LoVo (cell line): ENCODE measurements at places on chromosomes 6 and 20.

- no peak for DNase-seq
These were observed 288.3 kb upstream of the ZNF337 start for GRCh38 chr20:25984933-25985332.

DNA sequence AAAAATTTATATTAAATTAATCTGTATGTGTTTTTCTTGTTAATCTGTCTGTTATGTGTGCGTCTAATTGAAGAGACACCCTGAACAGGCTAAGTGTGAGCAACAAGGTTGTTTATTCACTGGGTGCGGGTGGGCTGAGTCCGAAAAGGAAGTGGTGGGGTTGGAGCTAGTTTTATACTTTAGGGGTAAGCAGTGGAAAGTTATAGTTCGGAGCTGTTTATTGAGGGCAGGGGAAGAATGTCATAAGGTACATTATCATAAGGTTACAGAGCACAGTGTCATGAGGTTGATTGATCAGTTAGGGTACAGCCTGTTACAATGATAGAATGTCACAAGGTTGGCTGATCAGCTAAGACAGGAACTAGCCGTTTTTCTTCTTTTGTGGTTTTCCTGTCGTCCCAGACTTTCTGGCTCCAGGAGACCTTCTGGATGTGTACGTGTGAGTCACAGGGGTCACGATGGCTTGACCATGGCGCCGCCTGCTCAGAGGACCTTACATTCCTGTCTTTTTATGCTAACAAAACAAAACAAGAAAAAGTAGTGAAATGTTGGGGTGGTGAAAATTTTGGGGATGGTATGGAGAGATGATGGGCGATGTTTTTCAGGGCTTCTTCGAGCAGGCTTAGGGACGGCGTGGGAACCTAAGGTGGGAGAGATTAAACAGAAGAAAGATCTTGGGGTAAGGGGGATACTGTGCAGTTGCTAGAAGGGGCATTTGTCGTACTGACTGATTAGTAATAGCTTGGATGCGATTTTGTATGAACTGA, 754.0 kb upstream of the ADGRB3 start:
- DNase-seq = no peak

DNA sequence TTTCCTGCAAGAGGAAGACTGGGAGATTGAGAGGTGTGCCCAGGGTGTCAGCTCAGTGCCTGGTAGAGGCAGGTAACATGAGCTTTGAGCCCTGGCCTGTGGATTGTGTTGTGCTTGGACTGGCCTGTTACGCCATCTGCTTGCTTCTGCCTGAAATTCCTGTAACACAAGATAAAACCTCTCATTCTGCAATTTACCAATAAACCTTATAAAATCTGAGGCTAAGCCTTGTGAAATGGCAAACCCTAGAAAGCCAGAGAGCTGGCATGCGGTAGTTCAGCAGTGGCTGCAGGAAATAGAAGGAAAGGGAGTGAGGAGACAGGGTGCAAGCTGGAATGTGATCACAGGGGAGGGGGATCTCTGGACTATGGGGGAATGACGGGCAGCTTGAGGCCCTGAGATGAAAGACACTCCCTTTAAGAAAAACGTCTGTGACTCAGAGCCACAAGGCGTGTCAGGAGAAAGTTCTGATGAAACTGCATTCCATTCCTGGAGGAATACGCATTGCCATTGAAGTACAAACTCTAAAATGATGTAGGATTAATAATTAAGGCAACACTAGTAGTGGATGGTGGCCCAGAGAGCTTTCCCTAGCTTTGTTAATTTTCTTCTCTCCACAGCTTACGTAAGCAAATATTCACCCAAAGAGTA, 26.3 kb upstream of the TFAP2A start:
- DNase-seq = peak; percentile 90

GRCh38 chr6:34154668-34155447, 9.0 kb upstream of the GRM4 start:
- DNase-seq = peak; percentile 46

DNA sequence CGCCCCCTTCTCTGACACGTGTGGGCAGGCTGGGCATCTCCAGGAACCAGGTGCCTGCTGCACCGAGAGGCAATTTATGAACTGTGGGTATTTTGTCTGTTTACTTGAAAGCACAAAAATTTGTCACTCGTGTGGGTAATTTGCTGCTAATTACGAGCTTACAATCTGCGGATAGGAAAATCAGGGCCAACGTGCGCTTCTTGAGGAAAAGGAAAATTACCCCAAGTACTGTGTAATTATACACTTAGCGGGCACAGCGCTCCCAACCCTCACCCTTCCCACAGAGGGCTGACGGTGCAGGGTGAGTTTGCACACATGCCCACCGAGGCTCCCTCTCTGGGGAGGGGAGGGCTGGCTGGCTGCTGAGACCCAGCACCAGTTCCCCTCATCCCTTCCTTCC, 25.3 kb upstream of the MDGA1 start:
- no peak for DNase-seq

DNA sequence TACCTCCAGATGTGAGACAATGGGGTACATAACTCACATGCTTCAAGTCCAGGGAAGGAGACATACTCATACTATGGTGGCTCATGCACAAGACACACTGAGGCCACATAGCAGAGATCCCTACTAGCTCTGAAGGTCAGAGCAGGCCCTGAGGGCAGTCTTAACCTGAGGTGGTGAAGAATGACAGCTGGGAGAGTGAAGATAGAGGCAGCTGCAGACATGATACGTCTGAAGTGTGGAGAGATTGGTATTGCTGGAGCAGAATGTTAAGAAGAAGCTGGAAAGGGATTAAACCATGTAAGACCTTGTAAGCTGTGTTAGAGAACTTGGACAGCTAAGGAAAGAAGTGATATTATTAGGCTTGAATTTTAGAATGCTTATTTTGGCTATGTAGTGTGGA, 32.9 kb downstream of the PGM3 start:
- no peak for DNase-seq

DNA sequence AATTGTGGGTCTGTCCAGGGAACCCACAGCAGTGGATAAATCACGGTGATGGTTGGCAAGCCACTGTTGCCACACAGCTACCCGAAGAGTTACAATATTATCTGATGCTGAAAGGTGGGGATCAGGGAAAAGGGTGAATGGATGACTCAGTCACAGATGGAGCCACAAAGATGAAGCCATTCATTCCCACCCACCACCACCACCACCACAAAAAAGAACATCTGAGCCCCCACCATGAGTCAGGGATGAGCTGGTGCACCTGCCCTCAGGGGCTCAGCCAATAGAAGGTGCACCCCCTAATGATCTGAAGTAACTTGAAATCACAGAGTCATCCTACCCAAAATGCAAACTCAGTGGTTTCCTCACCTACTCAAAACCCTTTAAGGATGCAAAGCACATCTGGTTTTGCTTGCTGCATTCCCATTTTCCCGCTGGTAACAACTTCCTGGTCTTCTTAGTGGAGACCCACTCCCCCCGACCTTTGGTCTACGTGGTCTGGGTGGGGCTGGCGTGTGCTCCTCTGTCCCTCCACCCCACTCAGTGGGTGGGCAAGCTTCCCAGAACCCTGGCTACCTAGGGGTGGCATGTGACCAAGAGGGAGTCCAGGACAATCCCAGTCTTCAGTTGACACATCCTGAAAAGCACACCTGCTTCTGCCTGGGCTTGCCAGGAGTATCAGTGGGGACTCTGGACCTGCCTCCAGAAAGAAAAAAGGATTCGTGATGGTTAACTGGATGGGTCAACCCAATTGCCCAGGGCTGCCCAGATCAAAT, 125.5 kb downstream of the ANKRD60 start:
- DNase-seq = peak; percentile 27

DNA sequence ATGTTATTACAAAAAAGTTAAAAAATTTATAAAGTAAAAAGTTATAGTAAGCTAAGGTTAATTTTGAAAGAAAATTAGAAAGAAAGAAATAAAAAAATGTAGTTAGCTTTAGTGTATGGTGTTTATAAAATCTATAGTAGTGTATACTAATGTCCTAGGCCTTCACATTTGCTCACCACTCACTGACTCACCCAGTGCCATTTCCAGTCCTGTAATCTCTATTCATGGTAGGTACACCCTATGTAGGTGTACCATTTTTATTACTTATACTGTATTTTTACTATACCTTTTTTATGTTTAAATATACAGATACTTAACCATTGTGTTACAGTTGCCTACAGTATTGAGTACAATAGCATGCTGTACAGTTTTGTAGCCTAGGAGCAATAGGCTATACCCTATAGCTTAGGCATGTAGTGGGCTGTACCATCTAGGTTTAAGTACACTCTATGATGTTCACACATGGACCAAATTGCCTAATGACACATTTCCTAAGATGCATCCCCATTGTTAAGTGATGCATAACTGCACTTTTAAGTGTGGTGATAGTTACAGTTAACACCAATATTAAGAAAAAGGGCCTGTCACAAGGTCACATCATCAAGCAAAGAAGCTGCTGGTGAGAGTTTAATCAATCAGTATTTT, 8.0 kb downstream of the CD2AP start:
- DNase-seq = no peak

- peak; percentile 7 for DNase-seq
These were observed 72.1 kb downstream of the RSPO3 start for GRCh38 chr6:127190552-127190951.

DNA sequence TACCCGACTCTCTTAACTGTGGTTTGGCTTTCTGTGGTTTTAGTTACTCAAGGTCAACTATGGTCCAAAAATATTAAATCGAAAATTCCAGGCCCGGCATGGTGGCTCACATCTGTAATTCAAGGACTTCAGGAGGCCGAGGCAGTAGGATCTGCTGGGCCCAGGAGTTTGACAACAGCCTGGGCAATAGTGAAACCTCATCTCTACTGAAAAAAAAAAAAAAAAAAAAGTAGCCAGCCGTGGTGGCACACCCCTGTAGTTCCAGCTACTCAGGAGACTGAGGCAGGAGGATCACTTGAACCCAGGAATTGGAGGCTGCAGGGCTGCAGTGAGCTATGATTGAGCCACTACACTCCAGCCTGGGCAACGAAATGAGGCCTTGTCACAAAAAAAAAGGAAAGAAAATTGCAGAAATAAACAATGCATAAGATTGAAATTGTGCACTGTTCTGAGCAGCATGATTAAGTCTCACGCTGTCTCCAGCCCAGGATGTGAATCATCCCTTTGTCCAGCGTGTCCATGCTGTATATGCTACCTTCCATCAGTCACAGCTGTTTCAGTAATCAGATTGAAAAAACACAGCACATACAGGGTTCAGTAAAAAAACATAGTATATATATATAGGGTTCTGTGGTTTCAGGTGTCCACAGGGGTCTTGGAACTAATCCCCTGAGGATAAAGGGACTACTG, 40.7 kb downstream of the RGS17 start:
- no peak for DNase-seq

DNA sequence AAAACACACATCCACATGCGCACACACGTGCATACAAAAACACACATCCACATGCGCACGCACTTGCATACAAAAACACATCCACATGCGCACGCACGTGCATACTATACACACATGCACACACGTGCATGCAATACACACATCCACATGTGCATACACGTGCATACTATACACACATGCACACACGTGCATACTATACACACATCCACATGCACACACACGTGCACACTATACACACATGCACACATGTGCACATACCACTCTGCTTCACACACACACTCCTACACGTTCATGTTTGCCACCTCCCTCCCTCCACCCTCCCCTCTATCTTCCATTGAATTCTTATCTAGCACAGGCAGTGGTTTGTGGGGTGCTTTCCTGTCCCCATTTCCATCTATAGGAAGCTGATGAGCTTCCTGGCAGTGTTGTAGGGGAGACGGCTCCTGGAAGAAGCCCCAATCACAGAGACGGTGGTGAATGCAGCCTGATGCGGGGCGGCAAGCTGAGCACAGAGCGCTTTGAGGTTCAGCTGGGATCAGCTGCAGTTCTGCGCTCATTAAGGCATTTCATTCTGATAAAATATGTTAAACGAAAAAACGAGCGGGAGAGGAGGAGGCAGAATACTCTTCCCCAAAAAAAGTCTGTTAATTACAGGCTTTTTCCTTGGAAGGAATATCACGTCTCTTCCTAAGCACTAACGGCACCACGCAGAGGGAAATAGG, 287.7 kb downstream of the TAF4 start:
- DNase-seq = no peak

GRCh38 chr6:152748843-152749242, 1.8 kb upstream of the VIP start:
- peak; percentile 7 for DNase-seq

DNA sequence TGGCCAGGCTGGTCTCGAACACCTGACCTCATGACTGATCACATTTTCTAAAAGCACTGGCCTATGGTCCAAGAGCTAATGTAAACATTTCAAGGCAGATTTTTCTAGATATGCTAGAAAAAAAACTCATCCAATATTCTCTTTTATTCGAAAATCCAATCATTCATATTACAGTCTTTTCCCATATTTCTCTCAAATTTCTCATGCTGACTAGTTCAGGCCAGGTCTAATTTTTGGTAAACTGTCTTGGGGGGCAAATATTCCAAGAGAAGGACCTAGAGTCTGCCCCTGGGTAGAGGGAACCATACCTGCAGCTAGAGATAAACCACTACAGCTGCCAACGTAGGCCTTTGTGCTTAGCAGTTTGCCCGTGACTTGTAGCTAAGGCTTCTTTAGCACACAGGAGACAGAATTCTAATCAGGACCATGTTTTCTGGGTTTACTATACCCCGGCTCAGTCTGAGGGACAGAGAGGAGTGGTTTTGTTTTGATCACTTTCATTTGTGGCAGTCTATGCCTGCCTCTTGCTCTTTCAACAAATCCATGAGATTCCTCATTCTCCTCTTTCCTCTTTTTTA, 71.8 kb upstream of the CITED2 start:
- DNase-seq = no peak

- DNase-seq = no peak
These were observed 111.1 kb downstream of the COL12A1 start for GRCh38 chr6:75094614-75095200.
